ENCODE measurements at places on chromosomes 12 and 14.

DNA sequence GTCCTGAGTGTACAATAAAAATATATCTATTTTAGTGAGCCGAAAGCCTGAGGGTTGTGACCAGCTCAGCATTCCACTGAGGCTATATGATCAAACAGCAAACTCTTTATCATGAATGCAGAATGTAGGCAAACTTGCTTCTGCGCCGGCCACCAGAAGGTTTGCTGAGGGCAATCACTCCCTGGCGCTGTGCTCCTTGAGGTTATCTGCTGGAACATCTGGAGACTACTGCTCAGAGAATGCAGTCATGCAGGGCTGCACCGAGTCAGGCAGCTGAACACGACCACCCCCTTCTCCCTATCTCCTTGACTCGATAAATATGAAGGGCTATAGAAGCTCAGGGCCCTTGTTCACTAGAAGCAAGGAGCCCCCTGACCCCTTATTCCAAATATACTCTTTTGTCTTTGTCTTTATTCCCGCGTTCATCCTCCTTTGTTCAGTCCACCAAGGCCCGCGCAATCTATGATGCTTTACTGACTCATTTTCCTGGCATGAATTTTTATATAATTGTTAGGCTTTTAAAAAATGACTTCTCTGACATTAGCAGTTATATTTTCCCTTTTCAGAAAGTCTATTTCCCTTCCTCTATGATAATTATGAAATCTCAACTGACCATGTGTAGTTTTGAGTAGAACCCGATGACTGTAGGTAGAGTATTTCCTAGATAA, 1089.3 kb downstream of the SLC16A7 start:
- DNase-seq, result no peak

DNA sequence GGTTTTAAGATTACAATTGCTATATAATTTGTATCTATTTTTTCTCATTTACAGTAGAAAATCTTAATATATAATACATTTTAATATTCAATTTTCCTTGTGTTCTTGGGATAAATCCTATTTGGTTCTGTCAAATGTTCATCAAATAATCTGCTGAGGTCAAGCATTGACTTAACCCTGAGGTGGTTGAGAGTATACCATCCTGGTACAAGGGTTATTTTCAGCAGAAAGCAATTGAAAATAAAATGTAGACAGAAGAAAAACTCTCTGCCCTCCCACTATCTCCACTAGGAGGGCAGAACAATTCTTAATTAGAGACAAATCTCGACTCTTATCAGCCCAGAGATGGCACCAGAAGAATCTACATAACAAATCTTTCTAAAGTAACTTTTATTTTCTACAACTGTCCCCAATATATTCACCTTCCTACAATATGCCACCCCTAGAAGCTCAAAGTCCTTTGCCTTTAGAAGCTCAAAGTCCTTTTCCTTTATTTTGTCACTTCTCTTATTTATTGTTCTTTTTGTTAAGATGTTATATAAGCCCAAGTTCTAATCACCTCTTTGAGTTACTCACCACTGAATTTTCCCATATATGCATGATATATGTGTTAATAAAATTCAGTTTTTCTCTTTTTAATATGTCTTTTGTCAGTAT, 57.9 kb upstream of the ERGIC2 start:
- no peak for DNase-seq

- no peak for DNase-seq
Measured at GRCh38 chr14:59846595-59846994, 24.0 kb downstream of the RTN1 start.

DNA sequence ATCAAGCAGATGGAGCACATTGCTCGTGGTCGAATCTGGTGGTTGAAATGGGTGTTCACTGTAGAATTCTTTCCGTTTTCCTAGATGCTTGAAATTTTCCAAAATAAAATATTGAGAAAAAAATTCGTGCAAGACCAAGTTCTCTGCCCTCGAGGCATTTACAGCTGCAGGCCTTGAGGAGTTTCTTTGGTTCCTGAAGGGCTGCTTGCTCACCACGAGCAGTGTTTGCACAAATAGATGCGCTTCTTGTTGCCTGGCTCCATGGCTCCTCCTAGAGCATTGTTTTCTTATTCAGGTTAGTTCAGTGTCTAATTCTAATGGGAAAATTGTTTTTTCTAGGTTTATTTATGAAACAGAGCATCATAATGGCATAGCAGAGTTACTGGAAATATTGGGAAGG, 74.5 kb upstream of the DYNC1H1 start:
- no peak for DNase-seq

- DNase-seq, result no peak
Measured at GRCh38 chr14:40280652-40281051, 848.4 kb upstream of the FBXO33 start.

GRCh38 chr12:27424631-27425230, 21.8 kb upstream of the SMCO2 start:
- DNase-seq, result no peak

DNA sequence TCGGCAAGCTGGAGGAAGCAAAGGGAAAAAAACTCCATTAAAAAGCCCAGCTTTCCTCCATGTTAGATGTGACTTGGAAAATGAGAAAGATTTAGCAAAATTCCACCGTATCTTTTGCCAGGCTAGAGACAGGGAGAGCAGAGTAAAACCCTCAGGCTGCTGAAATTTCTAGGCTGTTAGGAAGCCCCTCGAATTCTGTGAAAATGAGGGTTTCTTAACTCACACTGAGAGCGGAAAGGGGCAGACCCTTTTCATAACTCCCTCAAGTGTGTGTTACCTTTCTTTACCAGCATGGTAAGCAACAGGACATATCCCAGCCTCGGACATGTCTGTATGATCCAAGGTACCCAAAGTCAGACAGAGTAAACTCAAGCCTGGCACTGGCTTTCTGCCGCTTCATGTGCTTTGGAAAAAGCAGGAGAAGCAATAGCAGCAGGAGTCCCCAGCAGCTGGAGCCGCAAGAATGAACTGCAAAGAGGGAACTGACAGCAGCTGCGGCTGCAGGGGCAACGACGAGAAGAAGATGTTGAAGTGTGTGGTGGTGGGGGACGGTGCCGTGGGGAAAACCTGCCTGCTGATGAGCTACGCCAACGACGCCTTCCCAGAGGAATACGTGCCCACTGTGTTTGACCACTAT, at the start of gene RHOJ:
Gene RHOJ, plus strand, starts transcription at position 37 of the 637 bp plus-strand sequence. Its CDS starts 427 bp downstream, at position 464.
- DNase-seq, result no peak

GRCh38 chr12:130497991-130498390, 160.3 kb downstream of the PIWIL1 start:
- no peak for DNase-seq

DNA sequence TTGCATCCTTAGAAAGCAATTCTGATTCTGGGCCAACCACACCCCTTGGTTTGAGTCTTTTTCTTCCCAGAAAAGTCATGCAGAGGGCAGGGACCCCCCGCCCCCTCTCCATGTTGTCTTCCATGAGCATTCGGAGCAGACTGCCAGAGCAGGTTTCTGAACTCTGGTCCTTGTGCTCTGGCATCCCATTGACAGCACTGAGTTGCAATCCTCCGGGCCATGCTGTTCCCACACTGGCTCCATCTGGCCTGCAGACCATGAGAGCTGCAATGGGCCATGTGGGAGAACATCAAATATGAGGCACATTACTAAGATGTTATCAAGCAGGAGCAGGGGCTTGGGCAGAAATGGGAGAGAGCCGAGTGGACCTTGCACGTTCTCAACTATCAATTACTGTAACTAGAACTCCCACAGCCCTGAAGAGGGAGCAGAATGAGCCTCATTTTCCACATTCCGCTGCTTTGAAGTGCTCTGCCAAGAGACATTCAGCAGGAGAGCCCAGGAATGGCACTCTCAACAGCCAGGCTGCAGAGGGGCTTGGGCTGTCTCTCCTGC, 157.4 kb downstream of the STXBP6 start:
- DNase-seq, result no peak

- DNase-seq, result no peak
Measured at GRCh38 chr12:92717202-92717601, 14.4 kb downstream of the PLEKHG7 start.
